GM12865 (cell line): ENCODE measurements at places on chromosomes 13 and 19.

- DNase-seq = no peak
These were observed 1.8 kb upstream of the PLK5 start for GRCh38 chr19:1522061-1522460.

GRCh38 chr13:79282508-79282907 is 123.5 kb downstream of the RBM26 start:
- DNase-seq = no peak

DNA sequence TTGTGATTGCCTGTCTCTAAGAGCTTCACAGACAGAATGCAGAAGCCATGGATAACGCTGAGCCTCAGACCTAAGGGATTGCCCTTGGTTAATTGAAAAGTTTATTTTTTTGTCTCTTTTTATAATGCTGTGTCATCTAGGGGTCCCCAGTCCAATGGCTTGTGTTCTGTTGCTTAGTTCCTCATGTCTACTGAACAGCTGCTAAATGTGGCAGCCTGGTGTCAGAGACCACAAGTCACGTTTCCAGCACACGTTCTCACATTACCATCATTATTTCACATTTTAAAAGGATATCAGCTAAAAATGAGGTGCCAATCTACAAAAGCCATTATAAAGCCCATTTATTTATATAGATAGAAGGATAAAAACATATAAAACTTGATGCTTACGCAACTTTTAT is 1362.0 kb downstream of the PCDH9 start:
- no peak for DNase-seq

DNA sequence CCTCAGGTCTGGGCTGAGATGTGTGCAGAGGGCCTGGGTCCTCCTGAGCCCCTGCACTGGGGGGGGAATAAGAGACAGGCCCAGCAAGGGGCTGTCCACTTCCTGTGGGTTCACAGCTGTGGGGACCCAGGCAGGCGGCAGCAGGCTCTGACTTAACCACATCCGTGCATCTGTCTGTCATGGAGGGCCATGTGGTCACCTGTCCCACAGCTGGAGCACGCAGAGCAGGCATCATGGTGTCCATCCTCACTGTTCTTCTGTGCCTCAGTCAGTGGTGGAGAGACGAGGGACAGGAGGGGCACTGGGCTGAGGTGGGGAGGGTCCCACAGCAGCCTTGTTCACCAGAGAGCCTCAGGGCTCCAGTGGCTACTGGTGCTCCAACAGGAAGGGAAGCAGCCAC is 16.3 kb upstream of the KIR3DL3 start:
- DNase-seq = peak; percentile 75

- peak; percentile 63 for DNase-seq
These were observed 112.1 kb downstream of the DLEU7 start for GRCh38 chr13:50731400-50731799.

- DNase-seq = peak; percentile 61
These were observed 2.3 kb upstream of the ABCA7 start for GRCh38 chr19:1037621-1038064.

DNA sequence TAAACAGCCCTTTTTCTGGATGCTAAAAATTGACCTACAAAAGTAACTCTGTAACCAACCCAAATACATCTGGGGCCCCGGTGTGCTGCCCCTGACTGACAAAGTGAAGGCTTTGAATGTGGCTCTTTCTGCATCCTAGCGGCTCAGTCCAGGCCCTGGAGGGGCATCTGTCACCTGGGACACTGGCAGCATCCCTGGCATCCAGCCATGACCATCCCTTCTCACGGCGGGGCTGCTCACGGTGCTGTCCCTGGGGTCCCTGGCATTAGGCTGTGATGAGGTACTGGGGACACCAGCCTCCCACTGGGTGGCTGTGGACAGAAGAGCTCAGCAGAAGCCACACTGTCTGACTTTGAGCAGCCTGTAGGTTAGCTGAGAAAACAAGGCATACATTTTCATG is 34.3 kb downstream of the BICRA start:
- no peak for DNase-seq

- no peak for DNase-seq
These were observed 60.7 kb downstream of the LATS2 start for GRCh38 chr13:21000647-21001046.

GRCh38 chr19:1512671-1513498 is at the start of gene ADAMTSL5:
Gene ADAMTSL5 (minus strand): TSS chr19:1513019. CDS start chr19:1510943, 2,076 bp downstream.
- peak; percentile 69 for DNase-seq

DNA sequence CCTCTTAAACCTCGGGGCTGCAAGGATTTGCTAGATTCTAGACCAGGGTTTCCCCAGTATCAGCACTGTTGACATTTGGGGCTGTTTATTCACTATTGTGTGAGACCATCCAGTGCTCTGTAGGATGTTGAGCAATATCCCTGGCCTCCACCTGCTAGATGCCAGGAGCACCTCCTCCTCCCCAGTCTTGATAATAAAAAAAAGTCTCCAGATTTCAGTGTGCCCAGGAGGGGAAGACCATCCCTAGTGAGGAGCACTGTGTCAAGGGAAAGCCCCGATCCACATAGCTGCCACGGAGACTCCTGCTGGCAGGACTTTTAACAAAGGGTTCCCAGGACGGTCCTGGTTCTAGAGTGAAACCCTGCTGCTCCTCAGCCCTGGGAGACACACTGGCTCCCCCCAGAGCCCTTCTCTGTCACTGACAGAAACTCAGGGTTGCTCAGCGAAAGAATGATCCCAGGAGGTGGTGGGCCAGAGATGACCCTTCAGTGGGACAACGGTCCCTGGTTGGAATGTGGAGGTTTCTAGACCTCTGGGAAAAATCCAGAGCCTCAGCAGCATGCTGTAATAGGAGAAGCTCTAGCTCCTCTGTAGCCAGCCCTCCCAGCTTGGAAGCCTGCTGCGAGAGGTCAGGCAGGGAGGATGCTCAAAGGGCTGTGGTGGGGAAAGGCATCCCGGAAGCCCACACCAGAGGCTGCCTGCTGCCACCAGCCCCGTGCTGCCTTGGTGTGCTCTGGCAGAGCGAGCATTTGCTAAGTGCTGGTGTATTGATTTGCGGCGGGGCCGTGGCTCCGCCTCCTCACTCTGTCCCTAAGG is 20.3 kb downstream of the LYL1 start:
- no peak for DNase-seq
